ENCODE measurements at places on chromosomes 3 and 15. TPM values are rescaled to one million over a fixed set of nuclear protein-coding genes. Genes with fewer than 3 reads are reported as not detected.

DNA sequence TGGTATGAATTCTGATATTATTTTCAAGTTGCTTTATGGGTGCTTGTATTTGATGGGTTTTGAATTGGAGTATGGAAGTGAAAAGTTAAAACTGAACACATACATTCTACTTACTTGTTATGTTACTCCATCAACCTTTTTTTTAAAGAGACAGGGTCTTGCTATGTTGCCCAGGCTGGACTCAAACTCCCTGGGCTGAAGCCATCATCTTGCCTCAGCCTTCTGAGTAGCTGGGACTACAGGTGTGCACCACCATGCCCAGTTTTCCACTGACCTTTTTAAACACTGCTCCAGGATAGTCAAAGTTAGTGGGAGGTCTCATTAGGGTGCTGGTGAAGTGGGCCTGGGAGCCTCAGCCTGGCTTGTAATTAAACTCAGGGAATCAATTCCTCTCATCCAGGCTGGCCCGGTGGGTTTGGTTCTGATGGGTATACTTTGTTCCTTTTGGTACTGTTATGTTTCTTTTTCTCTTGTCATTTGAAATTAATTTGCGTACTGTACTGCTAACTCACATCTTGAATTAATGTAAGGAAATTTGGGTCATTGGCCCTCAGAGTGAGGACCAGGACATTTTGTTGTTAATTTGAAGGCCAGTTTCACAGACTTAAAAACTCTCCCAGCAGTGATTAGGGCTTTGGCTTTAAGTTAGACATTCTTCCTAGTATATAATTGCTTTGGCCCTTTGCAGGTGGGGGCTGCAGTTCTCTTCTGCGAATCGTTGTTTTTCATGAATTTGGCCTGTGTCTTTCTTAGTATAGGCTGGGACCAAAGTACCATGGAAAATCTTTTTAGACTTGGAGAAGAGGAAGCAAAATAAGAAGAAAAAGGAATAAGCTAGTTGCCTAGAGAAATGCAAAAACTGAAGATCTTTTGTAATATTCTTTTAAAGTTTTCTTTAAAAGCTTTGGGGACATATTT is 66.9 kb downstream of the FNDC3B start:
- no peak for DNase-seq

GRCh38 chr15:71603379-71603778 is 207.0 kb upstream of the NR2E3 start:
- no peak for DNase-seq

GRCh38 chr3:51401735-51402134 is 10.7 kb downstream of the RBM15B start:
- no peak for DNase-seq

DNA sequence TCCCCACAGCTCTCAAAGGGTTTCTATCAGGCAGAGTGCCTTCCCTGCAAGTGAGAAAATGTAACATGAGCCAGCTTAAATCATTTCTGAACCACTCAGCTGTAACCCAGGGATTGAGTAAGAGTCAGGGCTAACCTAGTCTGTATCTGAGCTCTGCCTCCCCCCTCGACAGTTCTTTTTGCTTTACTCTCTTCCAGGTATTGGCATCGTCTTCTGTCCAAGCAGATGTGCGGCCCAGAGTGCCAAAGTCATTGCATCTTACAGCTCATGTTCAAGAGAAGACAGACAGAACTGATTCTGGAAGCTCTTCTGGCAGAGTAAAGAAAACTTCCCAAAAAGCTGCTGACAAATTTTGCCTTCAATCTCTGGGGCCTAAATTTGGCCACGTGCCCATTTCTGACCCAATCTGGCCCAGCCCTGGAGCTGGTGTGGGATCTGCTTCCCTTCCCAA is 74.8 kb downstream of the ABHD5 start:
- no peak for DNase-seq

The PLXND1 gene
- total RNA-seq: 407 TPM

The TIPIN gene
- 6.1 TPM for total RNA-seq

The ARNT2 gene
- total RNA-seq: 6.4 TPM

- no peak for DNase-seq
Measured at GRCh38 chr3:194069421-194070219, 66.3 kb upstream of the HES1 start.

DNA sequence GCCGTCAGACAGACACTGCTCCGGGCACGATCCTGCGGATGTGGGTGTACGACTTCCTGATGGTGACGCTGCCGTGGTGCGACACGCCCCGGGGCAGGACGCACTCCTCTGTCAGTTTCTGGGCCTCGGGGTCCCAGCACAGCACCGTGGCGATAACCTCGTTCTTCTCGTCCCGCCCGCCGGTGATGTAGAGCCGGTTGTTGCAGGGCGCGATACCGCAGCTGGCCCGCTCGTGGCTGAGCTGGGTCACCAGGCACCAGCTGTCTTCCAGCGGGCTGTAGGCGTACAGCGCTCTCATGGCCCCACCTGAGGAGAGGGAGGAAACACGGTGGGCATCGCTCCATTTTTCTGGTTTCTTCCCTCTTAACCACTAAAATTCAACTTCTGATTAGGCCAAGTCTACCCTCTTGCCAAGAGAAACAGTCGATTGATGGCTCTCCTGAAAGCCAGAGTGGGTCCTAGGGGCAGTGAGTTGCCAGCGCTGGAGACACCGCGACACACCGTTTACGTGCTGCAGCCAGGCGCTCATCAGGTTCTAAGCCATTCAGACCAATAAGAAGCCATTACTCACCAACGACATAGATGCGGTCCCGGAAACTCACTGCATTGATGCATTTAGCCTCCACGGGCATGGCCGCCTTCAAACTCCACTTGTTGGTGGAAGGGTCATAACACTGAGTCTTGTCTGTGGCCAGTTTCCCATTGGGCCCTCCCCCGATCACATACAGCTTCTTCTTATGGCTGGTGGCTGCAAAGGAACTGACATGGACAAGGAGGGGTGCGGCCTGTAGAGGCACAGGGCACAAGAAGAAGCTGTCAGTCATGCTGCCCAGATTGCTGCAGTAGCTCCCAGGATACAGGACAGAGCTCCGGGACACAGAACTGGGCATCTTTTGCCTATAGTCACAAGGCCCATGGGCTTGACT is 63.3 kb downstream of the KLHL6 start:
- DNase-seq: peak; percentile 44

The CSPG5 gene
- total RNA-seq: 1.7 TPM

GRCh38 chr3:106348139-106348690 is 479.4 kb upstream of the CBLB start:
- DNase-seq: no peak

GRCh38 chr3:9302425-9303181 is 53.2 kb upstream of the SRGAP3 start:
- DNase-seq: peak; percentile 78

DNA sequence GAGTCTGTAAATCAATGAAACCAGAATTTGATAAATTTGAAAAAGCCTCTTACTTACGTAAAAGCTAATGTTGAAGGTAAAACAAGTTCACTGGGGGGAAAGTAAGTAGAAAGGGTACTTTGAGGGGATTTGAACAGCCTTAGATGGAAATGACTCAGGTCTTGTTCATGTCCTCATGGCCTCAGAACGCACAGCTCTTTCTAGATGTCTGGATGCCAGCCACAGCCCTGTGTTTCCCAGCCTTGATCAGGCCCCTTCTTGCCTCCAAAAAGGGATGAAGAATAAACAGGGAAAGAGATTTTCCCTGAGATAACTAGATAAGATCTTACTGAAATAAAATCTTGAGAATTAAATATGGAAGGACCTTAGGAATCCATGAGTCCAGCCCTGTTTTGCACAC is 237.1 kb upstream of the GOLGA6L4 start:
- no peak for DNase-seq

The PROK2 gene
- not detected for total RNA-seq

- no peak for DNase-seq
Measured at GRCh38 chr3:14411166-14411526, 8.7 kb downstream of the SLC6A6 start.

The GOLGA8S gene
- total RNA-seq: not detected

The RASL12 gene
- 187 TPM for total RNA-seq

GRCh38 chr3:22893101-22893500 is 310.0 kb upstream of the UBE2E2 start:
- no peak for DNase-seq

GRCh38 chr3:354432-354831 is 157.9 kb downstream of the CHL1 start:
- no peak for DNase-seq

The ST8SIA2 gene
- not detected for total RNA-seq

DNA sequence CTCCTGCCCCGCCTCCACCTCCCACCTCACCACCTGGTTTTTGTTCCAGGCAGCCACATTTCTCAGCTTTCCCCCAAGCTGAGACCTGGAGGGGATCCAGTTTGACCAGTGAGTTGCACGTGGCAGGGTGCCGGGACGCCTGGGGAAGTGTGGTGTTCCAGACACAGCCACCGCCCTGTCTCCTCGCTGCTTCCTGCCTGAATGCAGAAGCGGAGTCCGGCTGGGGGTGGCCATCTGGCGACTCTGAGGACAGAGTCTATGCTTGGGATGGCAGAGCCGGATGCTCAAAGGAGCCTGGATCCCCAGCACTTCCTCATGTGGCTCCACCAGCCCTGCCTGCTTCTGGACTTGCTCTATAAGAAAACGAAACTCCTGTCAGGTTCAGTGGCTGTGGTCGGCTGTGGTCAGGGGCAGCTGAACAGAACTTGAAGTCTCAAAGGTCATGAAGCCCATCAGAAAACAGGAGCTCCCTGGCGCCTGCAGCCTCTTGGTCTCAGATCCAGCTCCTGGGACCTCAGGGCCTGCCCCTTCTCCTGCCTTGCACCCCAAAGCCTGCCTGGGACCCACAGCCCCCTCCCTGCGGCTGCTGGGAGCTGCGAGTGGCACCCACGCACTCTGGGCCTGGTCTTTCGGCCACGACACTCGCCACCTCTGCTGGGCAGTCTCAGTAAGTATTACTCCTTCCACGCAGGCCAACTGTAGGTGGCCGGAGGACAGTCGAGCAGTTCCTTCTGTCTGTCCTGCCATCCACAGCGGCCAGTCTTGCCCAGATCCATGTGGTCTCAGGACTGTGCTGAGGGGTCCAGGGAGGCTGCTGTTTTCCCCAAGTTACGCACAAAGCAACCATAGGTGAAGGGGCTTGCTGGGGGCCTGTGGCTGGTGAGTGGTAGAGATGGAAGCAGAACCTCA is 112.8 kb upstream of the MEF2A start:
- peak; percentile 87 for DNase-seq

- DNase-seq: no peak
Measured at GRCh38 chr3:177703788-177704187, 506.5 kb upstream of the TBL1XR1 start.

DNA sequence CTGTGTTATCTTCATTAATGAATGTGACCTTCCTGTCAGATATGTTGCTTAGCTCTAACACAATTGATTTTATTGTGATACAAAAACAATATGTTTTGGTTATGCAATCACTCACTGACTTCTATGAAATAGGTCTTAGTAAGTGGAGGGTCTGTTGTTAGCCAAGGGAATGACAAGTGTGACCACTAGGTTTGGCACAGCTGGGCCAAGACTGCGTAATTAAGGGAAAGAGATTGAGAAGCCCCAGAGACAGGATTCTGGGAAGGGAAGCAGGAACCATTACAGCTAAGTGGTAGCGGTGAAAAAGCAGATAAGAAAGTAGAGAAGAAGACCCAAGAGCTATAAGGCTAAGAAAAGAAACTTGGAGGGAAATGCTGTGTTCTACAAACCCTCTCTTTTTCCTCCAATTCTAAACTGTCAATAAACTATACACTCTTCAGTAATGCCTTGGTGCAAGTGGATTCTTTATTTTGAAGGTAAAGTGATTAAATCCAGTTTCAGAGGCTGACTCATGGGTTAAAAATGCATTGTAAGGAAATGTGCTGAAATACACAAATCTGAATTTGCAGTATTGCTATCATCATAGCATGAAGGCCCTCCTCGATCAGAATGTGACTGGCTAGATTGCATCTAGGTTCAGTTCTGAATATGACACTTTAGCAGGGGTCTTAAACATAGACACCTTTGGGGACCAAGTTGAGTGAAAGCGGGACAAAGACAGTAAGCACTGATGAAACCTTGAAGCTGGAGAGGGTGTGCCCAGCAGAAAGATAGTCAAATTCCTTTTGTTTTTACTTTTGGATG is 26.1 kb downstream of the KCNMB2 start:
- DNase-seq: no peak

DNA sequence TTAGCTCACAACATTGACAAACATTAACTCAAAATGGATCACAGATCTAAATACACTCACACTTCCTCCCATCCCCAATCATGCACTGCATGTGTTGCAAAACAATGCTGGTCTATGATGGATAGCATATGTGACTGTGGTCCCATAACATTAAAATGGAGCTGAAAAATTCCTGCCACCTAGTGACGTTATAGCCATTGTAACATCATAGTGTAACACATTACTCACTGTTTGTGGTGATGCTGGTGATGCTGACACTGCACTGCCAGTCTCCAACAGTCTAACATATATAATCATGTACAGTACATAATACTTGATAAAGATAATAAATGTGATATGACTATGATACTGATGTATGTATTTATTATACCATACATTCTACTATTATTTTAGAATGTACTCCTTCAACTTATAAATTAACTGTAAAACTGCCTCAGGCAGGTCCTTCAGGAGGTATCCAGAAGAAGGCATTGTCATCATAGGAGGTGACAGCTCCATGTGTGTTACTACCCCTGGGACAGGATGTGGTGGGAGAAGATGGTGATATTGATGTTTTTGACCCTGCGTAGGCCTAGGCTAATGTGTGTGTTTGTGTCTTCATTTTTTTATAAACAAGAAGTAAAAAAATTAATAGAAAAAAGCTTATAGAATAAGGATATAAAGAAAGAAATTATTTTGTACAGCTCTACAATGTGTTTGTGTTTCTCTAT is 41.3 kb downstream of the TXNRD3 start:
- DNase-seq: no peak

GRCh38 chr3:63818282-63819150 is 583 bp upstream of the C3orf49 start:
- peak; percentile 70 for DNase-seq

DNA sequence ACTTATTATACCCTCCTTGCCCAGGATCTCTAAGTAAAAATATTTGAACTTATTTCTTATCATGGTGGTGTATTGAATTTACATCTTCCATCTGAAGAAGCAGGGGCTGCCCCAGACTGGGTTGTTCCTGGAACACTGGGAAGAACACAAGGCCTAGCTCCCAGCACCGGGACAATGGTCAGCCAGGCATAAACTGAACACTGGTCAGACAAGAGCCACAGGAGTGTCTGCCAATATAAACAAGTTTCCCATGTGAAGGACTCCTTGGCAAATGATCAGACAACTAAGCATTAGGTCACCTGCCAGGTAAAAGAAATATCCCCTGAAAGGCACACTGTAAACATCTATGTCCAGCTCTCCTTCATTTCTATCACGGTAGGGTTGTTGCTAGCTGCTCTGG is 172.4 kb downstream of the ATP8B4 start:
- DNase-seq: no peak
